ENCODE measurements at places on chromosomes 13 and 19.

DNA sequence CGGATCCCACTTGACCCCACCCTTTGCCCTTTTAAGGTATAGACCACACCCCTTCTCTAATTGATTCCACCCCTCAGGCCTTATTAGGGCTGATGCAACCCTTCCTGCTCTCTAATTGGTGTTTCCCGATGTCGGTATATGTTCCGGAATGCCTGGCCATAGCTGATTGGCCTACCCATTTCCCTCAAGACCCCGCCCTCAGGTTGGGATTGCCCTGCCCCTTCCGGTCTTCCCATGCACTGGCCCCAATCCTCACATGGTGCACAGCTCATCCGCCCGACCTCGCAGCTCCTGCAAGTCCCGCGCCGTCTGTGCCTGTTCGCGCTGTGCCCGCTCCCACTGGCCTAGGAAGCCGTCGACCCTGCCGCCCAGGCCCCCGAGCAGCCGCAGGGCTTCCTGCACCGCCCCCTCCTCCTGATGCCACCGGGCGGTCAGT is 18.1 kb downstream of the TSKS start:
- no peak for DNase-seq

DNA sequence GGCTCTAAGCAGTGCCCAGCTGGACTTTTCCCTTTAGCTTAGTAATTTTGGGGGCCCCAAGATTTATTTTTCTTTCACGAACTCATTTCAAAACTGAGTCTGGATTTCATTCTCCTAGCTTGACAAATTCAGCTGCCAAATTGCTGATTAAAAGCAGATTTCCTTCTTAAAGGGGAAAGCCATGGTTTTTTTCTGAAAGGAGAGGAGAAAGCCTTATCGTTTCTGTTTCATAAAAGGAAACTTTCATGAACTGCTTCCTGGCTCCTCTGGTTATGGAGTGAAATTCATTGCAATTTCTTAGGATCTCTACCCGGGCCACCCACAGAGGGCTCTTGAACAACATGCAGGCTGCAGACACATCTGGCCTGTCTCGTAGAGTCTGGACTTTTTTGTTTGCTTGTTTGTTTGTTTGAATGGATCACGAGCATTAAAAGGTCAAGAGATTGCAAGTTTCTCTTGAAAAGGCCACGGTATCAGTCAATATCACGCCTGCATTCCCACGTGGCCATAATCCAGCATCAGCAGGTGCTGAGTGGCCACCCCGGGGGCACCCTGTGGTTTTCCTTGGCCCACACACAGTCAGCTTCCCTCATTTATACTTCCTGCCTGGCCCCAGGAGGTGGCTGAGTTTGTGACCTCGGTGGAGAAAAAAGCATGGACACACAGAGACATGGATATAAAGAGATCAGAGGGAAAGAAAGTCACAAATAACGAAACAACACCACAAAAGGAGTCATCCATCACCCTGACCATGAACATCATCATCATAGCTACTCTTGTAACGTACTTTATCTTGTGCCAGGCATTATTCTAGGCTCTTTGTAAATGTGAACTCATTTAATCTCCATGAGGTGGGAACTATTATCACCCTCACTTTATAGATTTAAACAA is 10.5 kb upstream of the KLK4 start:
- DNase-seq = no peak

- no peak for DNase-seq
Observed at GRCh38 chr19:5050067-5050656, 81.2 kb downstream of the KDM4B start.

DNA sequence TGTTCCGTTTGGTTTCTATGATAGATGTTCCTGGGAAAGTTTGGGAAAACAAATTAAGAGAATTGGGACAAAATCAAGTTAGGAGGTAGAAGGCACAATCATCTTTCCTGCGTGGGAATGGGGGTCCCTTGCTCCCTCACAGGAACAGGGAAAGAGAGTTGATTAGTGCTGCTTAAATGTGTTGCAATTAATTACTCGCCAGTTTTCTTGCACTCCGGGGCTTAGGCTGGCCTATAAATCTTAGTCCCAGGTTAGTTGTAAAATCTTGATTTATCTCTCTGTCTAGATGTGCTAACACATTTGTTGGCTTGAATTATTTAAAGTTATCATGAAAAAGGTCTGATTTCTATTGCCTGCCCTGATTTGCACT is 10.1 kb downstream of the B3GLCT start:
- peak; percentile 52 for DNase-seq

DNA sequence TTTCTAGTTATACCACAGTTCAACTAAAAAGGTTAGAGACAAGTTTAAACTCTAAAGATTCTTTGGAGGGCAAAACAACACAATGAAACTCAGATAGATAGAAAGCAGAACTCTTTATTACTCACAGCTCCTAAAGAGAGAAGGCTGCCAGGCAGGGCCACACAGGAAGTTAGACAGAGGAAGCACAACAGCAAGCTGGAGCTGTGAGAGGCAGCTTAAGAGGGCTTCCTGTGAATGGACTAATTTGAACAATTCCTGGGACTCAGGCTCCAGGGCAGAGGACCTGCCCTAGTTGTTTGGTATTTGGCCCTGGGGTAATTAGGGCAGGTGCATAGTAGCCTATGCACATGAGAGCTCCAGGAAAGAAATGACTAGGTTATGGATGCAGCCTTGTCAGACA is 803.6 kb downstream of the DIAPH3 start:
- DNase-seq = no peak
